ENCODE measurements at places on chromosomes 16 and 17. TPM values are rescaled to one million over a fixed set of nuclear protein-coding genes. Genes with fewer than 3 reads are reported as not detected.

Gene MPO
- not detected for total RNA-seq

Gene KRTAP4-6
- not detected for total RNA-seq

Gene OR4D1
- not detected for total RNA-seq

Gene CCNF
- total RNA-seq: 22.5 TPM

Gene NPEPPS
- total RNA-seq: 53.4 TPM

Gene MAP2K4
- 28.9 TPM for total RNA-seq

Gene PRSS22
- total RNA-seq: 0.78 TPM

Gene MT1M
- total RNA-seq: 0.17 TPM

Gene ADAT1
- 35.4 TPM for total RNA-seq

Gene ELMO3
- total RNA-seq: 0.80 TPM

Gene CMTM1
- 1.6 TPM for total RNA-seq

Gene CD79B
- total RNA-seq: not detected

Gene TANC2
- total RNA-seq: 45.5 TPM

Gene DDX42
- 92.5 TPM for total RNA-seq

Gene CSNK2A2
- 65.9 TPM for total RNA-seq

Gene CDT1
- 34.7 TPM for total RNA-seq

Gene RILP
- 11.8 TPM for total RNA-seq

Gene TMEM88
- 0.50 TPM for total RNA-seq

Gene MYL4
- total RNA-seq: 0.21 TPM

Gene KRTAP17-1
- total RNA-seq: not detected

Gene JPH3
- 1.6 TPM for total RNA-seq

Gene MT1A
- 30.1 TPM for total RNA-seq

Gene NRN1L
- 0.19 TPM for total RNA-seq

Gene MYH13
- total RNA-seq: 0.01 TPM

Gene TLCD1
- 28.7 TPM for total RNA-seq

Gene HBA1
- 2.4 TPM for total RNA-seq

Gene BPTF
- 40.0 TPM for total RNA-seq

Gene TPPP3
- total RNA-seq: 10.6 TPM

Gene HOXB5
- total RNA-seq: 2.1 TPM

Gene SEPTIN1
- 2.2 TPM for total RNA-seq

Gene TBC1D26
- total RNA-seq: not detected

Gene PDE6G
- total RNA-seq: 2.4 TPM

Gene CACNG3
- not detected for total RNA-seq

Gene MLLT6
- total RNA-seq: 25.0 TPM

Gene TERB1
- not detected for total RNA-seq

Gene CTRB1
- not detected for total RNA-seq

Gene KRT28
- total RNA-seq: not detected

Gene CACNA1G
- total RNA-seq: 4.0 TPM

Gene GPR179
- total RNA-seq: 0.02 TPM

Gene CCL22
- 0.05 TPM for total RNA-seq

Gene PLA2G10
- 0.33 TPM for total RNA-seq

Gene CNTNAP4
- not detected for total RNA-seq

Gene SGSH
- 26.5 TPM for total RNA-seq

Gene MATCAP1
- 6.1 TPM for total RNA-seq

Gene STX1B
- 1.5 TPM for total RNA-seq

Gene SLC52A1
- 0.74 TPM for total RNA-seq

Gene SBK1
- total RNA-seq: 0.34 TPM

Gene BAIAP3
- 0.95 TPM for total RNA-seq

Gene DBNDD1
- 60.4 TPM for total RNA-seq

Gene MSL1
- total RNA-seq: 64.8 TPM

Gene KRT32
- total RNA-seq: not detected

Gene MARCHF10
- total RNA-seq: 1.7 TPM

Measured in A549 treated with AZD2906 at 1 μM for 4 hours (cell line).